CD8-positive, alpha-beta memory T cell (primary cell): ENCODE measurements at places on chromosomes 2 and 18.

DNA sequence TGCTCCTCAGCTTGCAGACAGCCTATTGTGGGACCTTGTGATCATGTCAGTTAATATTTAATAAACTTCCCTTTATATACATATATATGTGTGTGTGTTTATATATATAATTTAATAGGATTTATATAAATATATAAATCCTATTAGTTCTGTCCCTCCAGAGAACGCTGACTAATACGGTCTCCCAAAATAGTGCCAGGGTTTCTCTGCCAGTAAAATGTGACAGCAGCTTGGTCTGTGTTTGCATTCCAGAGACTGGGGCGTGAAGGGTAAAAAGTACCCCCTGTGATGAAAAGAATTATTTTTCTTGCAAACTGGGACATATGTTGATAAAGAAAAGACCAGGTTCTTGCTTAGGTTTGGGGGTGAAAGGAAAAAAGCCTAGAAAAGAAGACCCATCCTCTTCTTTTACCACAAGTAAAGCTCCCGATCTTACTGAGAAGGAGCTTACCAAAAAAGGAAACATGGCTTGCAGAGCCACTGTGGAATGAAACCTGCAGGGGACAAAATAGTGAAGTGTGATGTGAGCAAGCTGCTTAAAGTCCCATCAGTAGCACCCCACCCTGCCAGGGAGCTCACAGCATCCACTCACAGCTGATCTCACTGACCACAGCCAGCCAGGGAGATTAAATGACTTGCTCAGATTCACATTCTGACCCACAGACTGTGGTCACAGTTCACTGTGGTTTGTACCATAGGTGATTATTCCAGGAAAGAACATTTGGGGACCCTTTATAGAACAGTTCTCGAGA lies 110.9 kb upstream of the RMP24 start:
- no peak for DNase-seq

DNA sequence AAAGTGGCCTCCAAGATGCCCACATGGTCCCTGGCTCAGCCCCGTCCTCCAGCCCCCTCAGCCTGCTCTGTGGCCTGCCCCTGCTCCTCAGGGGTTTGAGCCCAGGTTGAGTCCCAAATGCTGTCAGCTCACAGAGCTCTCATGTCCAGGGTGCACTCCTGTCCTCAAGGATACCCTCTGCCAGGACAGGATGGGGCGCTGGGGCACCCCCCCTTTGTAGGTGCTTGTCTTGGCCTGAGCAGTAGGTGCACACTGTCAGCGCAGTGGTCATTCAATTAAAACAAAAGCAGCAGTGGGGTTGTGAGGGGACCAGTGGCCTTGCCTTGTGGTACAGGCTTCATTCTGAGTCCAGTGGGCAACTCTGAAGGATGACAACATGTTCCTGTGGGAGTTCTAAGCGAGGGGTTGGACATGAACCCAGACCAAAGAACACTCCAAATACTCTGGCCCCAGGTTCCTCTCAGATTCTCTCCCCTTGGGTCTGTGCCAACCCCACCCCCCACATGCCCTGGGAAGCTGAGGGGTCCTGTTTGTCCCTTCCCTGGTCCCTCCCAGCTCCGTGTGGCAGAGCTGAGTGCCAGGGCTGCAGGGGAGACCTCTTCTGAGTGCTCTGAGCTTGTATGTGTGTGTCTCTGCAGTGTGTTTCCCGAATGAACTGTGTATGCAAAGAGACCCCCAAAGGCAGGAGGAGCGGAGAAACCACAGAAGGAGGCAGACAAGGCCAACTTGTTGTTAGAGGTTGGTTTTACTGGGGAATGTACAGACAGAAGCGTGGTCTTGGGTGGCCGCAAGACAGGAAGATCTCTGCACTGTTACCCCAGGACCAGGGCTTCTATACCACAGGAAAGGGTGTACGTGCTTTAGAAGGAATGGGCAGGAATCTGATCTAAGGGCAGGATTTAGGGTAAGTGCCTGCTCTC lies 155.6 kb upstream of the HS6ST1 start:
- no peak for DNase-seq

DNA sequence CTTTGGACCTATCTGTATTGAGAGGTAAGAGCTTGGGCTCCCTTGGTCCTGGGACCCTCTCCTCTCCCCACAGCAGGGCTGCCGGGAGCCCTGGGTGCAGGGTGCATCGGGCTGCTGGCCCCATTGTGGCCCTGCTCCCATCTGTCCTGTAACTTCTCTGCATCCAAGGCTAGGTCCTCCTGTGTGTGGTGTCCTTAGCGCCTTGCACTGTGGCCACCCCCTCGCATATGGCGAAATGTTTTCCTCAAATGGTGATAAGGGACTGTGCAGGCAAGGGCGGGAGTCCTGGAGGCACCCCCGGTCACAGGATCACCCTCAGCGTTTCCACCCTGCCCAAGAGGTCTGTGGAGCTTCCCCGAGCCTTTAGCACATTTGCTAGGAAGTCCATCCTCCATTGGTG lies 208.2 kb downstream of the SH3RF3 start:
- DNase-seq: no peak

GRCh38 chr18:73189718-73190117 lies 321.9 kb upstream of the NETO1 start:
- no peak for DNase-seq

DNA sequence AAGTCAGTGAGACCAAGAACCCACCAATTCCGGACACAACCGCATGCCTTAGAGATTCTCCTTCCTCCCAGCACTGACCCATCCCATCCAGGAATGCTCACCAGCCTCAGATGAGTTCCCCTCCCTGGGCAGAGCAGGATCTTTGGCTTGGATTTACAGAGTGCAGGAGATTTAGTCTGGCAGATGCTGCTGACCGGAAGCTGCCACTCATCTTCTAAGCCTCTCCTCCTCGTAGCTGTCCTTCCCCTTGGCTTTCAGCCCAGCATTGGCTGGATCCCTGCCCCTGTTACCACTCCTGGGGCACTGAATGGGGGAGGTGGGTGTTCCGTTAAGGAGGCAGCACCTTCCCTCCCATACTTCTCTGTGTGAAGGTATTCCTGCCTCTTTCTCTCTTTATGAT lies 53.2 kb downstream of the VWA3B start:
- no peak for DNase-seq

- DNase-seq: no peak
Observed at GRCh38 chr2:220787251-220787650, 784.9 kb downstream of the EPHA4 start.

DNA sequence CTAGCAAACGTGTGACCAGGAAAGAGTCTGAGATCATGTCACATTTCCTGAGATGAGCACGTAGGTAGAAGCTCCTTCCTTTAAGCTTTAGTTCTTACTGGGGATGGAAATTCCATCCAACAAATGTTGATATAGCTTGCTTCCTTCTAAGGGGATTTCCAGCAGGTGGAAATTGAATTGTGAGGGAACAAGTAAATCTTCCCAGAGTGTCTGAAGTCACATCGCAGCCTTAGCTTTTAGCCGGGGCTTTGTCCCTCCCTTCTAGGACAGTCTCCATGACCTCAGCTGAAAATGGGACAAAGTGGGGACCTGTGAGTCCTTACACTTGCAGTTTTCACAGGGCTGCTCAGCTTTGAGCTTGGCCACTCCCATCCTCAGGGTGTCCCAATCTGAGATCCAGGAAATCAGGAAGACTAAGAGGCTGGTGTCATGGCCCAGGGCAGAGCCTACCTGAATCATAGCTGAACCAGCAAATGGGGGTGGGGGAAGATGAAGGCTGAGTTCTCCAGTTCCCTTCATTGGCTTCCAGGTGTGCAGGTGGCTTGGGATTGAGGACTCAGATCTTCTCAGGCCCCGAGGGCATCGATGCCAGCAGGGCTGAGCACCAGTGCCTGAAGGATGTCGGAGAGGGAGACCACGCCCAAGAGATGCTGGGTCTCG lies 8.3 kb downstream of the PRKAG3 start:
- no peak for DNase-seq

- no peak for DNase-seq
Observed at GRCh38 chr18:76518860-76519538, 24.0 kb upstream of the ZNF516 start.

GRCh38 chr2:234335661-234336228 lies 161.1 kb downstream of the ARL4C start:
- no peak for DNase-seq

DNA sequence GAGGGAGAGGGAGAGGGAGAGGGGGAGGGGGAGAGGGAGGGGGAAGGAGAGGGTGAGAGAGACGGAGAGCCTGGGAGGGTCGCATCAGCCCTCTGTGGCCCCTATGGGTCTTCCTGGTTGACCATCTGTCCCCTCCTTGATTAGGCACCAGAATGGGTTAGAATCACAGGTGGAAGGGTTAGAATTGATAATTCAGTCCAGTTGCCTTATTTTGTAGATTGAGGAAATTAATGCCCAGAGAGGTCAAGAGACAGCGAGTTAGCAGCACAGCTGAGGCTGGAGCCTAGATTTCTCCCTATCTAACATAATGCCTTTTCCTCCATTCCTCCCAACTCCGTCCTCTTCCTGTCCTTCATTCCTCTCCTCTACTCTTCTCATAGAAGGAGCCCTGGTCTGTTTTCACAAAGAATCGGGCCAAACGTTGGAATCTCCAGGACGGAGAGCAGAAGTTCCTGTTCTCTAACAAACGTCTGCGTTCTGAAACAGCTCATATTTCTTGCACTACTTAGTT lies 338 bp upstream of the THUMPD2 start:
- DNase-seq: no peak

- DNase-seq: no peak
Observed at GRCh38 chr2:29991086-29991485, 69.7 kb upstream of the ALK start.

DNA sequence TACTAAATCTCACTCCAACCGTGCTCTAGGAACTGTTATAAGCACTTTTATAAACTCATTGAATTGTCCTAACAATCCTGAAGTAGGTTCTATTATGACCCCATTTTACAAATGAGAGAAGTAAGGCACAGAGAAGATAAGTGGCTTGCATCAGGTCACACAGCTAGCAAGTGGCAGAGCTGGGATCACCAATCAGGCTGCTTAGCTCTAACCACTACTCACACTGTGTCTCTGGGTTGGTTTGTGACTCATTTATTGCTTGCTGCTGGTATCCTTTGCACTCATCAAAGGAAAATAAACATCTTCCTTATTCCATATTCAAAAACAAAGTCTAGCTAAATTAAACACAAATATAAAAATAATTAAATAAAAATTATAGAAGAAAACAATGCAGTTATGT lies 42.5 kb upstream of the IL1R2 start:
- DNase-seq: no peak

GRCh38 chr2:109062859-109063700 lies 65.9 kb upstream of the SH3RF3 start:
- DNase-seq: no peak

DNA sequence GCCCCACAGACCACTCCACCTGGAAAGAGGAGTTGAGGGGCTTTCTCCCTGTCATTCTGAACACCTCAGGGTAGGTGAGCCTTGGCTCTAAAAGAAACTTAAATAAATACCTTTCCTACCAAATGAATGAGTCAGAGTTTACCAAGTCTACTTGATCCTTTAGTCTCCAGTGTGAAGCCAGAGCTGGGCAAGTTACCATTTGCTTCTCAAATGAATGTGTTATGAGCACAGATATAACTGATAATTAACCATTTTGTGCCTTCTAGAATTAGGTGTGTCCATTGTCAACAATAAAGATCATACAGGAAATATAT lies 347.7 kb downstream of the KIAA1328 start:
- DNase-seq: no peak

- no peak for DNase-seq
Observed at GRCh38 chr18:23629444-23629946, 33.2 kb downstream of the ANKRD29 start.

DNA sequence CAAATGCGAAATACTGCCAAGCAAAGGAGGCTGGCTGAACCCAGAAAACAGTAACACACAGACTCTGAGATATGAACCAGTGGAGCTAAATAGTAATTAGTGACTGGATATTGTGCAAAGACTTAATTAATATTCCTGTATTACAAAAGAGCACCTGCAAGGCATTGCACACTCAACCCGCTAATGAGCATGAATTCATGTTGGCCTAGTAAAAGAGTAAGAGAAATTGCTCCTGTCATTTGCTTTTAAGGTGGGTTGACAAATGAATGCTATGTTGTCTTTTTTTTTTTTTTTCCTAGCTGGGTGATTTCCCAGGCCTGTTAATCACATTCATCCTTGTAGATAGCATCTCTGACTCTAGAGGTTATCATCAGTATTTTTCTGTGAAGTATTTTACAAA lies 87.0 kb upstream of the CERS6 start:
- DNase-seq: no peak

DNA sequence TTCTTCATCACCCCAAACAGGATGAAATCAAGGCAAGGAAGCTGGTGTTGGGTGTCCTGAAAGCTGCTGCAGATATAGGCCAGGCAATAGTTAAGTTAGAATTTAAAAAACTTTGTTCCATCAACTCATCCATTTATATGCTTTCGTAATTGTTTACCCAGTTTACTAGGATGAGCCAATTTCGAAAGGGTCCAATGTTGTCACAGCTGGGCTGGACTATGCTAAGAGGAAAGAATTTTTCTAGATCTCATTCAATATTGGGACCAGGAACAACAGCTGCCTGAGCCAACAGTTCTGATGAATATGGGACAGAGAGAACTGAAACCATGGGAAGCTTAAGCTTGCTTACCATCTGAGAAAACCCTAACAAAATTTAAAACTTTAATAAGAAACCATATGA lies 21.6 kb upstream of the SP3 start:
- DNase-seq: no peak

DNA sequence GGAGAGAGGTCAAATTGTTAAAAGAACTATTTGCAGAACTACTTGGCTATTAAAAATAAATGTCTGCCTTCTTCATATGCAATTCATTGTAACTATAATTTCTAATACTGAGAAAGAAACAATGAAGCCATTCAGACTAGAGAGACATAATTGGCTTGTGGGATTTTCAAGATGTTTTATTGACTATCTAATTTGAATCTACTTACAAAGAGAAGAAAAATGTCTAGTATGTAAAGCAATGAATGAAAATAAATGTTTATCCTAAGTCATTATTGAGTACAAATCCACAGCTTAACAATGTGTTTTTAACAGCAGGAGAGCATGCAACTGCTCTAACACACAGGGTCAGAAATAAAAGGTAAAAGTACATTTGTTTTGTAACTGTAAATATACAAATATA lies 19.2 kb downstream of the RMP24 start:
- no peak for DNase-seq

GRCh38 chr2:14706201-14706600 lies 73.7 kb downstream of the LRATD1 start:
- no peak for DNase-seq

DNA sequence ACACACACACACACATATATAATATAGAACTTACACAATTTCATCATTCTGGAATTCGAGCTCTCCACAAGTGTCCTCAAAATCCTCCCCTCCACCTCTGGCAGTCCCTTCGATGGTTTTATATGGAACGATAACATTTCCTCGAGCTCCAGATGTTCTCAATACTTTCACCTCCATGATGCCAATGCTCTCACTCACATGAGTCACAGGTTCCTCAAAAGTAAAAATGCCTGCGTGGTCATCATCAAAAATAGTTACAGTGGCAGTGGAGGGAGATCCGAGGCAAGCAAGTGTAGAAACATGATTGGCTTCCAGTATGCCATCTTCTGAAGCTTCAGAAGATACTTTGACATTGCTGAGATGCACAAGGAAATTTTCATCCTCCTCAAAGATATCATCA lies 23.5 kb downstream of the SLC8A1 start:
- DNase-seq: no peak
